ENCODE measurements at places on chromosomes 5 and 9.

- DNase-seq: no peak
Observed at GRCh38 chr9:109241207-109241606, 74.2 kb upstream of the FRRS1L start.

DNA sequence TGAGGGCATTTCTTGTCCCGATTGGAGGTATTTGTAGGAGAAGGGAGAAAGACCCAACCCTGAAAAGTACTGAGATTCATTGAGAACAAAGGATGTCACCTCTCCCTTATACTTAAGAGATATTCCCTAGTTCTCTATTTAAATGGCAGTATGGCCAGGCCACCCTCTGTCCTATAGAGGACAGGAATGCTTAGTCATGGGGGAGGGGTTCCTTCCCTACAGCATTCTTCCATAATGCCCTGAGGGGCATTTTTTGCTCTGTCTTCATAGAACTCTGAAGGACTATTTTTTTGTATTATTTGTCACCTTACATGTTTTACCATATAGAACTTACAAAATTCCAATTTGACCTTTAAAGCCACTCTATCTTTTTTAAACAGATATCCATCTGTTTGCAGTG, 176.3 kb downstream of the TMEM161B start:
- no peak for DNase-seq

DNA sequence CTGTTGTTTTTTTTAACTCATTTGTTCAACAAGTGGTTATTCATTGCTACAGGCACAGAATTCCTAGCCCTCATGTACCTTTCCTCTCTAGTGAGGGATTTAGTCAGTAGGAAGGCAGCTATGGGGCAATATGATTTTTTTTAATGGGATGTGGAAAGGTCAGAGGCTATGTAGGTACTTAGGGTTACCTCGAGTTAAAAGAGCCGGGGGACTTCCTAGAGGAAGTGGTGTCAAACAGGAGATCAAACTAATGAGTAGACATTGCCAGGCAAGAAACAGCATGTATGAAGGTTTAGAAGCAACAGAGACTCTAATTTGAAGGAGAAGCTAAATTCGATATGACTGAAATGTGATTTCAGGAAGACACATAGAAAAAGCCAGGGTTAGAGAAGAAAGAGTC, 50.7 kb downstream of the ITGA2 start:
- no peak for DNase-seq

DNA sequence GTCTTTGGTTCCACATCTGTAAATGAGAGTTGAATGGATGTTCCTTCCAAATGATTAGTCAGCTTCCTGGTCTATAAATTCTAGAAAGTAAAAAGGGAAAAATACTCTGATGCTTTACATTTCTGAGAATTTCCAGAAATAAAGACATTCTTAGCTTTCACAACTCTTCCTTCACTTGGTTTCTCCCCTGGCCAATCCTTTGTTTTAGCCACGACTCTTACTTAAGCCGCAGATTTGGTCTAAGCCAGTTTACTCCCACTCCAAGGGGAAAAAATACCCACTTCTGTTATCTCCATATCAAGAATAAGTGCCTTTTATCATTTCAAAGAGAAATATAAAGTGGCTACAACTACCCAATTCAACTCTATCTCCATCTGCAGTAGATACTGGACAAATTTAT, 29.7 kb downstream of the PWWP2A start:
- no peak for DNase-seq

DNA sequence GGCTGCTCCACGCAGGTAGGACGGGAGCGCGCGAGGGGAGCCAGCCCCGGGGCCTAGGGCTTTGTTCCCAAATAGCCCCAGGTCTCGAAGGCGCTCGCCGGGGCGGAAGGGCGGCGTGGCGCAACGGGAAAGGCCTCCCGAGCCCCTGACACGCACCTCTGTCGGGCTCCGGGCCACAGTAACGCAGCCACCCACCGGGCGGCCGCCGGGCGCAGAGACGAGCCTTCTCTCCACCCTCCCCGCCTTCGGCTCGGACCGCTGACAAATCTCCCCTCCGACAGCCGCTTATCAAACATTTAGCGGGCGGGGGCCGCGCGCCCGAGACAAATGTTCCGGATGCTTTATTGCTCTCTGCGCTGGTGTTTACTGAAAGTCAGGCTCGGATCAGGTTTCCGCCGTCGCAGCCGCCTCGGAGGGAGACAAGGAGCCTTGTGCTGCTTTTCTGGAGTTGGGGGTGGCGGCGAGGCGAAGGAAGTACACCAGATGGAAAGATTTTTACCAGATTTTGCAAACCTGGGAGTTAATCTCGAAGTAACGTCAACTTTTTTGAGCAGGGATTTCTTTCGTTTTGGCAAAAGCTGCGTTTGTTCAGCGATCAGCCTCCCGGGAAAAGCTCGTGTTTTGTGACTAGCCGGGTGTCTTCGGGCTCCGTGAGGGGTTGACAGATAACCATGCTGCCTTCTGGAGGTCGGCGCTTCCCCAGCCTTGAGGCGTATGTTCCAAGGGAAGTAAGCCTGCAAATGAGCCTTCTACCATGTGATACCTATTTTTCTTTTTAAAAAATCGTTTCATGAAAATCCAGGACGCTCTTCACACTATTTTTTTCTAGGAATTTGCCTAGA, 950 bp downstream of the RGMB start:
- no peak for DNase-seq

GRCh38 chr5:106523852-106524251, 1146.9 kb downstream of the EFNA5 start:
- no peak for DNase-seq

DNA sequence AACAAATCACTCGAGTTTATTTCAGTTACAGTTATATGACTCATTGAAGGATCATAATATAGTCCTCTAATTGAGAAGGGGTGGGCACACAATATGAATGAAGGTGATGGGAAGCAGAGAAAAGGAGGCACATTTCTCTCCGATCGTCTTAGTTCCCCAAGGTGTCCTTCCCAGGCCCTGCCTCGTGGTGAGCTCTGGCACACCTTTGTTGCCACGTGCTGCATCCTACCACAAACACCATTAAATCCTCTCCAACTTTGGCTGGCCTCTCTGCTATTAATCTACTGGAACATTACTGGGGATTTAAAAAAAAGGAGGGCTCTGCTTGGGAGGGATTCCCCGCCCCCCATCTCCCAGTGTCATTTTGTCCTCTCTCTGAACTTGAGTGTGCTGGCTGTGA, 42.9 kb downstream of the CDH6 start:
- DNase-seq: no peak

DNA sequence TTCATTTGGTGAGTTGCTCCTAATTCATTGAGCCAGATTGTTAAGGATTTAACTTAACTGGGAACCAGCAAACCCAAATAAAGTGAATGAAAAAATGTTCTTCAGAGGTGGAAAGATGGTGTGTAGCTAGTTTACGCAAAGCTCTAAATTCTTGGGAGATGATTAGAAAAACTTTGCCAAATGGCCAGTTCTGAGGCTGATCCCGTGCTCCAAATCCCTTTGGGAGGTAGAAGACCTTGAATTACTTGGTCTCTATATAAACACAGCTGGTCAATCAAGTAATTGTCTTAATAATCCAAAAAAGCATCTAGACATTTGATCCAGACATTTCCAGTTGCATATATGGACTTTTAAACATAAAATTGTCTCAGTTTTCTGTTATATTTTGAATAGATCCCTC, 11.4 kb downstream of the ACTL7B start:
- DNase-seq: no peak

- DNase-seq: no peak
Observed at GRCh38 chr9:6895754-6896153, 138.0 kb downstream of the KDM4C start.

- no peak for DNase-seq
Observed at GRCh38 chr5:102649731-102650130, 105.4 kb upstream of the PAM start.

- no peak for DNase-seq
Observed at GRCh38 chr5:122120493-122120892, 8.9 kb upstream of the ZNF474 start.

Measured in activated naive CD8-positive, alpha-beta T cell treated with anti-CD3 and anti-CD28 coated beads, Interleukin-2, amount 50 U/mL, for 16 hours (primary cell).